ENCODE measurements at places on chromosomes 5 and 9.

GRCh38 chr9:21085005-21085404, 7.3 kb upstream of the IFNB1 start:
- no peak for DNase-seq

GRCh38 chr5:163580516-163580915, 75.1 kb downstream of the MAT2B start:
- DNase-seq = no peak

- no peak for DNase-seq
These were observed 55.1 kb downstream of the KIAA1958 start for GRCh38 chr9:112541685-112542084.

GRCh38 chr5:57177479-57178156, 3.8 kb downstream of the GPBP1 start:
- DNase-seq = no peak

DNA sequence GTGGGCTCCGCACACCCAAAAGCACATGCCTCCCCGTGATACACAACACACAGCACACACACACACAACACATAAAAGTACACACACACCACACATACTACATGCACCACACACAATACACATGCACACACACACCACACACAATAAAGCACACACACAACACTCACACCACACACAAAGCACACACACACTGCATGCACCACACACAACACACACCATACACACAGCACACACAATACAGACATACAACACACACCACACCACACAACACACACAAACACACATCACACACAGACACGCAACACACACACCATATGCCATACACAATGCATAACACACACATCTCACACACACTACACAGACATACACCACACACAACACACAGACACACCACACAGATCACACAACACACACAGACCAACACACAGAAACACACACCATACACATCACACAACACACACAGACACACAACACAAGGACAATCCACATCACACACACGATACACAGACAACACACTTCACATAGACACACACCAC, 3.4 kb upstream of the CCDC187 start:
- no peak for DNase-seq

DNA sequence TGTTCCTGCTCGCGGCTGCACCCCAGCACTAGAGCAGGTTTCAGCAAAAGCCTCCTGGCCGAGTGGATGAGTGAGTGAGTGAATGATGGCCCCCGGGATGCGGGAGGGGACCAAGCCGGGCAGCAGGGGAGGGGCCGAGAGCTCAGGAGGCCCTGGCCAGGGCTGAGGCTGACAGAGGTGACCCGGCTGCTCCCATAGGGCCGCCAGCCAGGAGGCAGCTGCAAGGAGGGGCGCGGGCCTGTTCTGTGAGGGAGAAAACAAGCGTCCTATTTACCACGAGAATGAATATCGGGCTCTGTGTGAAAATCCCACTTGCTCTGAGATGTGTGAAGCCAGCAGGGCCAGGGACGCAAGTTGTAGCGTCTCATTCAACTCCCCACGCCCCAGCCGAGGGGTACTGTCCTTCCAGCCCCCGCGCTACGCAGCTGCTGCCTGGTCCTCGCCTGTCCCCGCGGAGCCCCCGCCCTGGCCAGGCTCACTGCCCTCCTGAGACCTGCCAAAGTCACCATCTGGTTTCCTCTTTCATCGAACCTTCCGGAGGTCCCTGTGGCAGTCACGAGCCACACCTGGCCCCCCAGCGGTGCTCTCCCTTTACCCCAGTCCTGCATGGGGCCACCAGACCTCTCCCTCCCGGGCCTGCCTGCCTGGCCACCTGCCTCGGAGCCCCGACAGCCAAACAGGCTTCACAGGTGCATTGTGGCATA, 38.8 kb downstream of the RASGEF1C start:
- no peak for DNase-seq

DNA sequence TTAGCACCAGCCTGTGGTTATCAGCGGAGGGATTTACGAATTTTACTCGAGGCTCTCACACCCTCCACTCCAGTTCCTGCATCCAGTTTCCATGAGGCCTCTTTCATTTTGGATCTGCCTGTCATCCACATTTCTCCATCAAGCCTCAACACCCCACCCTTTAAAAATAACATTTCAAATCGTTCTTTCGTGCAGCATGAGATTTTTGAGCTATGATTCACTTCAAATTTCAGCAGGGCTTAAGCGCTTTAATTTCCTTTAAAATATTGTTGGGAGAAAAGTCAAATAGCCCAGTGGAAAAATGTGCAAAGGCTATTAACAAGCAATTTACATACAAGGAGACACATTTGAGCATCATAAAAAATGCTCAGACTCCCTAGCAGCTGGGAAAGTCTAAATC, 103.2 kb downstream of the MSX2 start:
- no peak for DNase-seq

- no peak for DNase-seq
These were observed 233.8 kb upstream of the MPDZ start for GRCh38 chr9:13513286-13513685.

GRCh38 chr5:72347801-72348308, 27.7 kb downstream of the PTCD2 start:
- DNase-seq = no peak

DNA sequence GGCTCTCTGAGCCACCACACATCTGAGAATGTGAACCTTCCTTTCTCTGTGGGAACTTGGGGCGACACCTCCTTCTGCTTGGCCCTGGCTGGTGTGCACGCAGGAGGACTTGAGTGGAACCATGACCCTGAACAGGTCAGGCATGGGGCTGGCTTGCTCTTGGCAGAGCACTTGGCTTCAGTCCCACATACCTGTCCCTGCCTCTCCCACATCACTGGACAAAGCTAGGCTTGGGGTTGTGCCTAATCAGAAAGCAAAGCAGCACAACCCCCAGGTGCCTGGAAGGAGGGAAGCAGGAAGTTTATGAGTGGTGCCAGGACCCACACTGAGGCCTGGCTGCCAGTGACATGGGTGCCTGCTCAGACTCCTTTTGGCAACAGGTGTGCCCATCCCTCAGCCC, 13.2 kb downstream of the GADD45G start:
- DNase-seq = no peak

DNA sequence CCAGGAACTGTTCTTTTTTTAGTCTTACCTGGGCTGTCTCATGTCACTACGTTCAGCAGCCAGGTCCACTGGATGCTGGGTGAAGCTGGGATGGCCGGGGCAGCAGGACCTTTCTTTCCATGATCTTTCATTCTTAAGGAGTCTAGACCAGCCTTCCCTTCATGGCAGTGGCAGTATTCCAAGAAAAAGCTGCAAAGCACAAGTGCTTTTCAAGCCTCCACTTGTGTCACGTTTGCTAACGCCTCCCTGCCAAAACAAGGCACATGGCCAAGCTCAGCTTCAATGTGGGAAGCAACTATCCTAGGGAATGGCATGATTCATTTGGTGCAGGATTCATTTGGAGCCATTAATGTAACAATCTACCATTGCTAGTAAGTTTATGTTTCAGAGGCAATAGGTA, 94.8 kb downstream of the RCL1 start:
- no peak for DNase-seq

DNA sequence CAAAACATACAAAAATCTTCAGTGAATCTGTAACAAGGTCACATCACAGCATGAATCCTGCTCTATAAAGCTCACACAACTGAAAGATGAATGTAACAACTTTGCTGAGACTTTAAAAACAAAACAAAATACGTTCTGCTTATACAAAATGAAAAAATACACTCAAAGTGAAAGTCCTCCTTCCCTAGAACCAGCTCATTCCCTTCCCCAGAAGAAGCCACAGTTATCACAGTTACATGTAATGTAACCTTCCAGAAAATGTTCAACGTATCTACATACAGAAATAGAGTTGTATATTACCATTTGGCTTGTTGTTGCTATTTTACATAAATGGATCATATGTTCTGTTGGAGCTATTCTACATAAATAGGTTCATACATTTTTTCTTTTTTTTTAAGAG, 2.6 kb downstream of the AUH start:
- no peak for DNase-seq

DNA sequence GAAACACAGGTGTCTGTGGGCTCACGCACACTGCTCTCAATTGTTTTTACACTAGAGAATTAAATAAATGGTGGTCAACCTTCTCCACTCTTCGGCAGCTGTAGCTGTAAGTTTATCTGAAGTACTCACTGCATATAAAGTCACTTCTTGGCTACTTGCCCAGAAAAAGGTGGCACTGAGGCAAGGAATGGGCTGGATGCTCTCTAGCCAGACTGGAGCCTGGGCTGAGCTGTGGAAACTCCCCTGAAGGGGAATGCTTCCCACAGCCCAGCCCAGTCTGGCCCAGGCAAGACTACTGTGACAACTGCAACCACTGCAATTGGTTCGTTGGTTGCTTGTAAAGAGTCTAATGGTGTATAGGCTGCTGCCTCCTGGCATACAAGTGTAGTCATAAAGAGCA, 4.5 kb downstream of the LEAP2 start:
- no peak for DNase-seq

- no peak for DNase-seq
These were observed 13.6 kb downstream of the TRMO start for GRCh38 chr9:97908705-97909104.
